ENCODE measurements at places on chromosomes 16 and 17.
A peak's percentile ranks its signal among the peaks of the same experiment; 100 is the strongest.

DNA sequence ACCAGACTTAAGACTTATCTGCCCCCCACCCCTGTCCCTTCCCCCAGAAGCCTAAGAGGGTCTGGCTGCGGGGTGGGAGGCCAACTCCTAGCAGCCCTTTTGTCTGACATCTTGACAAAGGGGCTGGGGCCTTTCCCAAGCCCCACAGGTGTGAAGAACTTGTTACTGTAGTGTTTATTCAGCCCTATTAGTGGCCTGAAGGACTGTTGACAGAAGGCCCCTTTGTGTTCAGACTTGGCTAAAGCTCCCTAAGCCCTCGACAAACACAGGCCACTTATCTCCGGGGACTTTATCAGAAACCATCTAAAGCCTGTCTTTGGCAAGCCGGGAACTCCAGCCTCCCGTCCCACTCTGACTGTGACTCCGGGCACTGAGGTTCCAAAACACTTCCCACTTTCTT is 129.8 kb downstream of the NTN1 start:
- no peak for DNase-seq

- no peak for DNase-seq
Observed at GRCh38 chr17:796609-797008, 14.5 kb downstream of the MRM3 start.

- no peak for DNase-seq
Observed at GRCh38 chr16:74053826-74054225, 242.8 kb upstream of the PSMD7 start.

GRCh38 chr17:30326809-30327208 is 7.0 kb downstream of the TMIGD1 start:
- no peak for DNase-seq

- no peak for DNase-seq
Observed at GRCh38 chr16:21159281-21159951, 942 bp downstream of the LDAF1 start.

- no peak for DNase-seq
Observed at GRCh38 chr17:45128331-45128730, 4.0 kb downstream of the PLCD3 start.

- DNase-seq, result no peak
Observed at GRCh38 chr17:6787081-6787693, 11.2 kb downstream of the FBXO39 start.

DNA sequence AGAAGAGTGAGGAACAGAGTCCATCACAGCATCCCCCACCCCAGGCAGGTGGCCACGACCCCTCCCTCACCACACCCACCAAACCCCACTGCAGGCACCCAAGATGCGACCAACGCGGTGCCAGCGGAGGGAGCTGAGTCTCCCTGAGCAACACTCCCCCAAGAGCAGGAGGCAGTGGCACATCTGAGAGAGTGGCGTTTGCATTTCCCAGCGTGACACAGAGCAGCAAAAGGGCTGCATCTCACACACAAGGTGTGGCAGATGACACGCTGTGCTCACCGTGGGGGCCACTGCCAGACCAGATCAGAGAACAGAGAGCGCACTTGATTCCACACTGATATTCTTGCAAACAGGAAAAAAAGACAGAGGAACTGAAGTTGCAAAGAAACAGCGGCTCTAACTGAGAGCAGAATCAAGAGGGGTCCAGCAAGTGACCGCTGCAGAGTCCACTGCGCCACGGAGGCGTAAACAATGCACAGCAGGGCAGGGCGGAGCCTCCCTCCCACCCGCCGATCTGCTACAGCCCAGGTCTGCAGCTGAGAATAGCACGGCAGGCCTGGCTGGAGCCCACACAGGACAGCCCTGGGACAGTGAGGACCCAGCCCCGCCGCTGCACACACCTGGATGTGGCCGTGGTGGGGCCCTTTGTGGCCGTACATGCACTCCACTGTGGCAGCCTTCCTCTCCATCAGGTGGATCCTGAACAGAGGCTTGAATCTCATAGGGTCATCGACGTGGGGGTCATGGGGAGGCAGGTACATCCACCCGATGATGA is 26.0 kb upstream of the C16orf95 start:
- DNase-seq, result no peak

DNA sequence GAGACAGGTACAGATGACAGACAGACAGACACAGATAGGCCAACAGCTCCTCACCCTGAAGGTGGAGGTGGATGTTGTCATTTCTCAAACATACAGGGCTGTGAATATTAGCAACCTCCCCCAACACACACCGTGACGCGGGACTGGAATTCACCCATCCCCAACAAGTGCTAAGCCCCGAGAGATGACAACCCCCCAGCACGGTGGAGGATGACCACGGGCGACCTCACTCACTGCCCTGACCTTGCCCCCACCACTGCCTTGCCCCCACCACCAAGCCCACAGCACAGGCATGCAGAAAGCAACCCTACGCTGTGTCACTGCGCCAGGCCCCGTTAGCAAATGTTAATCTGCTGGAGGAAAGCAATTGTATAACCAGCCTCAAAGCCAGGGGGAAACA is 4.9 kb upstream of the KRT17 start:
- DNase-seq, result no peak

- DNase-seq, result peak; percentile 19
Observed at GRCh38 chr17:80891397-80892018, 100.1 kb upstream of the CHMP6 start.

DNA sequence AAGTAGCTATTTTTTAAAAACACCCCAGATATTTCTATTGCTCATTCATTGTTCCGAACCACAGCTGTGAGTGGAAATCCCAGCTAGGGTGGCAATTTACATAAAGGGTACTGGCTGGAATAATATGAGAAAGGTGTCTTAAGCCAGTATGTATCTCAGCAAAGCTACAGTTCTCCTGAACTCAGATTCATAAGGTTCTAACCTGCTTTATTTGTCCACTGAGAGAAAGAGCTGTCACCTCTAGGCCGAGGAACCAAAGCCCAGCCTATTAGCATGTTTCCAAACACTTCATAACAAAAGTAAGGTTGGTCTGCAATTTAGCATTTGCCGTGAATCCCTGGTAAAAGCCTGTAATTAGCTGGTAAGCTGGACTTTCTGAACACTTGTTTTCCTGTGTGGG is 57.0 kb upstream of the CLEC19A start:
- no peak for DNase-seq

Data from KG1 (cell line).